ENCODE measurements at places on chromosomes 6 and 20.

- no peak for DNase-seq
Observed at GRCh38 chr6:42120895-42121865, 21.2 kb downstream of the C6orf132 start.

GRCh38 chr6:15152700-15153099 is 93.2 kb upstream of the JARID2 start:
- no peak for DNase-seq

GRCh38 chr6:137240168-137240567 is 21.0 kb upstream of the IFNGR1 start:
- no peak for DNase-seq

GRCh38 chr20:50260479-50261221 is 70.0 kb downstream of the CEBPB start:
- DNase-seq: no peak

DNA sequence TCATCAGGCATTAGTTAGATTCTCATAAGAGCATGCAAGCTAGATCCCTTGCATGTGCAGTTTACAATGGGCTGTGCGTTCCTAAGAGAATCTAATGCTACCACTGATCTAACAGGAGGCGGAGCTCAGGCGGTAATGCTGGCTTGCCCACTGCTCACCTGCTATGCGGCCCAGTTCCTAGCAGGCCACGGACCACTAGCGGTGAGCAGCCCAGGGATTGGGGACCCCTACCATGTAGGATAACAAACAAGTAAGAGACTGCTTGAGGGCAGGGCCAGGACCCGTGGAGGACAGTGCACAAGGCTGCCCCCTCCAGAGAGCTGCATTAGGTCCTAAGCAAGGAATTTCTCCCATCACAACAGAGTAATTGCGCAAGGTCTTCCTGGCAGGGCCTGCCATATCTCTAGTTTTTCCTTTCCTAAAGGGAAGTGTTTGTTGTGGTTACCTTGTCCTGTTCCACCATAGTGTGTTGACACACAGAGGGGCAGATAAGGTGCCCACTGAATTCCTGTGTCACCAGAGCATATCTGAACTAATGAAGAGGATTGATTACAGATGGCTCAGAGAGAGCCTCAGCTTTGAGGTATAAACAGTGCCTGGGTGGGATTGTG is 58.0 kb downstream of the PACRG start:
- no peak for DNase-seq

GRCh38 chr6:73194744-73195143 is 30.6 kb downstream of the KHDC1L start:
- no peak for DNase-seq

DNA sequence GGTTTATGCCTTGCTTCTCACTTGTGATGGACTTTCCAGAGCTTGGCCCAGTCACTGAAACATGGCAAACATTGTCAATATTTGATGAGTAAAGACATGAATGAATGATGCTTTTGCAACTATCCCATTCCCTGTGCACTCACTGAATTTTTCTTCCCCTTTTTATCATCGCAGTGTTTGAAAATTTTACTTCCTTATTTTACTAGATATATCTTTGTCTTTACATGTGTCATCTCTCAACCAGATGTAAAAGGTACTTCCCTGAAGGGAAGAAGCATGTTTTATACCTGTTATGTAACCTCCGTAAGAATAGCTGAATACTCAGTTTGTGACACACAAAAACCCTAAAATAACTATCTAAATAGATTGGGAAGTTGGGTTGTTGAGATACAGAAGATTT is 544.7 kb upstream of the FLRT3 start:
- DNase-seq: no peak

GRCh38 chr6:37565267-37566110 is 65.8 kb upstream of the CCDC167 start:
- peak; percentile 75 for DNase-seq

DNA sequence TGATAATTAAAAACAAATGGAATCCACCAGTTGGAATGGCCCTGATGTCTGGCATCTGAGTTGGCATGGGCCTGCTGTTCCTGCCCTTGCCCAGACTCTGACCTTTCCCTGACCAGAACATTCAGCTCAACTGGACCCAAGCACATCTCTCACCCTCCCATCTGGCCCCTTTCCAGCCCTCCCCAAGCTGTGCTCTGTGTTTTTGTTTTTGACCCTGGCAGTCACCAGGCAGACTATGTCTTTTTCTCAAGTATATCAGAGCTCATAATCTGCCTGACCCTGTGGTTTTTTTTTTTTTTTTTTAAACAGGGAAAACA is 117.6 kb downstream of the TRDN start:
- DNase-seq: no peak

GRCh38 chr6:3165631-3166534 is 8.5 kb upstream of the TUBB2A start:
- no peak for DNase-seq

DNA sequence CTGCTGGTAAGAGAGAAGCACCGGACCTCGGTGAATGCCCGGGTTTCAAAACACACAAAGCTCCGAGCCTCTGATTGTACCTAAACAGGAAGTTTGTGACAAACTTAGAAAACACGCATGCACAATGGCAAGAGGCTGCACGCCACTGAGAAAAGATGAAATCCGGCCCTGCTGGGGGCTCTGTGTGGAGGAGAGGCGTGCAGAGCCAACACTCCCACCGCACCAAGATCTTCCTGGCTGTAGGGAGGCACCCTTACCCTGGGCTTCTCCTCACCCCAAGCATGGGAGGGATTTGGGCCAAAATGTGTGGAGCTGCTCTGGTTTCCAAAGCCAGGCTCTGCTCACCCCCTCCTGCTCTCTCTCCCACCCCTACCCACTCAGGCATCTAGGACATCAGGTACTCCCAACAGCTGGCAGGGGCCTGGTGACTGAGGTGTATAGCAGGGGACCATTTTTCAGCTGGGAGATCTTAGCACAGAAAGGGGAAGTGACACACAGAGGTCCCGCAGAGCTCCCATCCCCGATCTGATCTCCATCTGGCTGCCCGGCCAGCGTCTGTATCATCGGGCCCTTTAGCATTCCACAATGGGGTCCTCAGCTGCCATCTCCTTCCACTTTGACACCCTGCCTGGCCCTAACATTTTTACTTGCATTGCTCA is 84.2 kb downstream of the TRERF1 start:
- no peak for DNase-seq

DNA sequence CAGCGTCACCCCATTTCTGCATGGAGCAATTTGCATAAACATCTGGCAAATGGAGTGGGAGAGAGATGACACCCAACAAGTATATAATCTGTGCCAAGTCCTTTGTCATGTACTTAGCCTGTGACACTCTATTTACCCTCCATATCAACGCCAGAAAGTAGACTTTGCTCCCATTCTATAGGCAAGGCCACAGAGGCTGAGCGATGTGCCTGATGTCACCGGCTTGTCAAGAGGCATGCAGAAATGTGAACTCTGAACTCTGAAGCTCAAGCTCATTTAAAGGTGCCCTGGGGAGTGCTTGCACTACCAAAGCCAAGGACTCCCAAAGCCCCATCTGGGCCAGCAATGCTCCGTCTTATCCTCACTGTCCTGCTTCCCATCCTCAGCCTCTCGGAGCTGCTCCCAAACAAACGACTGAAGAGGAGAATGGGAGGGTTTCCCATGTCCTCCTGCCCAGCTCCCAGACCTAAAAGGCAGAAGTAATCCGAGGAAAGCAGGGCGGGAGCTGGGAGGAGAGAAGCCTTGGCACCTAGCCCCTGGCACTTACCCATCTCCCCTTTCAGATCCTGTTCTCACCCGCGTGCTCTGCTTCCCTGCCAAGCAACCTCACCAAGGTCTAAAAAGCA is 9.2 kb downstream of the CPNE5 start:
- DNase-seq: no peak

DNA sequence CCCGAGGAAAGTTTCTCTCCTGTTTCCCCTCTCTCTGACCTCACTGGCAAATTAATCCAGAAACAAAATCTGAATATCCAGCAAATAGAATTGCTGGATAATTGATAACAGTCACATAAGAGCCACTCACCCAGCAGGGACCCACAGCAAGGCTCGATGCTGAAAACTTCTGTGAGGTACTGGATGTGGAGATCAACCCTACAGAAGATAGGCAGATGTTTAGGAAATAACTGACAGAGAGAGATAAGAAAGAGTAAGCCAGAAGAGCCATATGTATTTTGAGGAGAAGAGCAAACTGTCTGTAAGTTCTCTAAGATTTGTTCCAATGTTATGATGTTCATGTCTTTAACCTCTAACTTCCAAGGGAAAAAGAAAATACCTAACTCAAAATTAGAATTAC is 59.7 kb downstream of the PKHD1 start:
- no peak for DNase-seq

DNA sequence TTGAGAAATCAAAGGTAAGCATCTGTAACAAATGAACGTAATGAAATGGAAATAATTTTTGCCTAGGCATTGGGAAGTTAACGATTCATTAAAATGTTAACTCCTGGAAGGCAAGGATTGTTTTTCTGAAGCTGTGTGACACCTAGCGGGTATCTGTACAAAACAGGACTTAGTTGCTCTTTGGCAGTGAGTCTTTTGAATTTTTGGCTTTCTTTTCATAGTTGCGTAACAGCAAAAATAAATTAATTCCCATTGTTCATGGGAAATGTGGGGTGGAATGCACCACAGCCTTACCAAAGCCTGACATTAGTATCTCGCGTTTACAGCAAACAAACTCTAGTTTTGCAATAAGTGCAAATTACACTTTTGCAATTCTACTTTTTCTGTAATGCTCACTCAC is 92.7 kb upstream of the DTNBP1 start:
- no peak for DNase-seq

- DNase-seq: no peak
Observed at GRCh38 chr20:59823030-59823423, 110.4 kb downstream of the SYCP2 start.

DNA sequence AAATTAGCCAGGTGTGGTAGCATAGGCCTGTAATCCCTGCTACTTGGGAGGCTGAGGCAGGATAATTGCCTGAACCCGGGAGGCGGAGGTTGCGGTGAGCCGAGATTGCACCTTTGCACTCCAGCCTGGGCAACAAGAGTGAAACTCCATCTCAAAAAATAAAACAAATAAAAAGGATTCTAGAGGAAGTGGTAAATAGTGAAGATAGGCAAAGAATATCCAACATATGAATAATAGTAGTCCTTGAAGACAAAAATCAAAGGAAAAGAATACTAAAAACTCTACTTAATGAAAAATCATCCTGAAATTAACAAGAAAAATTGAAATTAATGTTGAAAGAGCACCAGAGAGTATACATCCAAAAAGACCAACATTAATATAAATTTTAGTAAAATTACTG is 67.0 kb upstream of the MRAP2 start:
- DNase-seq: no peak

GRCh38 chr20:62322492-62323041 is 19.8 kb downstream of the ADRM1 start:
- no peak for DNase-seq

GRCh38 chr6:44480097-44480541 is 92.6 kb downstream of the CDC5L start:
- no peak for DNase-seq

- no peak for DNase-seq
Observed at GRCh38 chr6:89385156-89385667, 26.9 kb downstream of the RRAGD start.

DNA sequence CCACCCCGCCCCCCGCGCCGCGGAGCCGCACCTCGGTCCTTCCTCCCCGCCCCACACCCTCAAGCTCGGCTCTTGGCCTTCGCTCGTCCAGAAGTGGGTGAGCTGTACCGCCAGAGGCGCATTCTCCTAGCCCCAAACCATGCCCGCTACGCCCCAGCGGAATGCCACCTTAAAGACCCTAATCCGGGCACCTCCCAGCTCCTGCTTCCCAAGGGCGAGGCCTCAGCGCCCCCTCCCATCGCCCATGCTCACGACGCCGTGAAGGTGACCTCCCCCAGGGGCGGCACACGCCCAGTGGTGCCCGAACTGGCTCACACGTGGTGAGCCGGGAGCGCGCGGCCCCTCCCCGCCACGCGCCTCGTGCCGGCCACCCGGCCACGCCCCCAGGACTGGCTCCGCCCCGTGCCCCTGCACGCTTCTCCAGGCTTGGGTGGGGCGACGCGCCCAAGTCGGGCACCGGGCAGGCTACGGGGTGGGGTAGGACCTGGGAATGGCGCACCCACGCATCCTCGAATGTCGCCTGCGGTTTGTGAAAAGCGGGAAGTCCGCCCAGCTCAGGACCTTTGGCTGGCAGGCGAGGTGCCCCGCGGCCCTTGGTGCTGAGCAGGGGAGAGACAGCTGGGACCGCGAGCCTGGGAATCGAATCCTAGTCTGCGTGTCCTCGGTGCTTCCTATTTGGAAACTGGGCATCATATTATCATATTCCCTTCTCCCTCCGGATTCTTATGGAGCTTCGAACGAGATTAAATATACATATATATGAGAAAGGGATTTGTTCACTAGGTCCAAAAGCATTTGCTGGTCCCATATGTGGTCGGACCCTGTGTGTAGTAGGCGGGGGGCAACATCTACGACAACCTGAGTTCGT is 941 bp upstream of the SOX12 start:
- peak; percentile 90 for DNase-seq

DNA sequence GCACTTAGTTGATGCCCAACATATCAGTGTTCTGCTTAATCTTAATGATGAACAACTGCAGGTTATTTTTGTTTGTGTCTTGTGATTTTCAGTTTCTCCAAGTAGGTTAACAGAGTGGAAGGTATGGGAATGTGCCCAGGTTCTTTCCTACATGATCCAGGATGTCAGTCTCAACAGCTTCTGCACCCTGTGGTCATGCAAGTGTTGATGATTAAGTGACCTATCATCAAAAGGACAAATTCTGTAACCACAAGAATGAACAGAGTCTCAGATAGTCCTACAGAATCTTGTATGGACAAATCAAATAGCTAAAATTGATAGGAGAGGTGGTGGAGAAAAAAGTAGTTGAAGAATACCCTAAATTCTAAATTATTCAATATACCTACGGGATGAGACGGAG is 26.1 kb downstream of the MAN1A1 start:
- DNase-seq: no peak

- DNase-seq: no peak
Observed at GRCh38 chr6:14243597-14243996, 126.0 kb downstream of the CD83 start.

- no peak for DNase-seq
Observed at GRCh38 chr20:45924391-45925261, 9.9 kb upstream of the PCIF1 start.

DNA sequence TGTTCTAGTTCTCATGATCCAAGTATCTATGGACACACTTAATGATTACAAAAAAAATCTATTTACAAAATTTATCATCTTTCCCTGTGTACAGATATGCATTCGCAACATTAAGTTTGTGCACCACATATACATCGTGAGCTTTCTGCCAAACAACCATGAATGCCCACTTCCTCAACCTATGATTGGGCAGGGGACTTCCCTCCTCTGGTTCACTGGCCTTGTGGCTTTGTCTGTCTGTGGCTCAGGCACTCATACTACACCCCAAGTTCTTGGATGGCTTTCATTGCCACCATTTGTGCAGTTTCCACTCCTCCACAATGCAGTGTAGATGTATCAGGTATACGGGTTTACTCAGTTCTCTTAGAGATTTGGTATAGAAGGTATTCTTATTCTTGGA is 74.9 kb downstream of the HS3ST5 start:
- DNase-seq: no peak

DNA sequence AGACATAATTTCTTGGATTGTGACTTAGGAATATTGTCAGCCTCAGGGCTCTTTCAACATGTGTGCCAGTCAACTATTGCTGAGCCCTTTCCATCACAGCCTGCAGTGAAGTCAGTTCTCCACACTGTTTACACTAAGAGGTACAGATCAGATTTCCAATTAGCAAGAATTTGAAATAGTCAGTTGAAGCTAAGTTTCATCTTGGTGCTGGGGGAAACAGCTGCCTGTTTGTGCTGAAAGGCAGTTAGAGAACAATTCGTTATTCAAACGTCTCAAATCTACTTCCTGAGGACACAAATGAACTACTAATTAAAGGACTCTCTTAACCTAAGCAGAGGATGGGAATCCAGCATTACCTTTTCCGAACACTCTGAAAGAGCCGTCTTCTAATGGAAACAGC is 25.9 kb downstream of the ADGRF1 start:
- DNase-seq: peak; percentile 98
